ENCODE measurements at places on chromosomes 5 and 9. TPM values are rescaled to one million over a fixed set of nuclear protein-coding genes. Genes with fewer than 3 reads are reported as not detected.

DNA sequence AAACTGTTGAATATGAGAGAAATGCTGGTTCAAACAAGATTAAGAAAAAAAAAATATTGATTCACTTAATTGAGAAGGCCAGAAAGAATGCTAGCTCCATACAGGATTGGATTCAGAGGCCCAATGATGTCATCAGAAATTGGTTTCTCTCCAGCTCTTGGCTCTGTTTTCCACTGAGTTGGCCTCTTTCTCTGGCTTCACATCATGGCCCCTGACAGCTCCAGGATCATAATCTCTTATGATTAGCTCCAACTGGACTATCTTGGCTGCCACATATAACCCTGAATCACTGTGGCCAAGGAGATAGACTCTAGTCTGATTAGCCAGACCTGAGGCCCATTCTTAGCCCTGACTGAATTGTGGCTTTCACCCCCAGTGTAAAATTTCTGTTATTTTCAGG, 244.7 kb upstream of the GRAMD2B start:
- H3K27me3 ChIP-seq: no peaks in the 10 kb centered on the region
- H3K36me3 ChIP-seq: no peaks in the 10 kb centered on the region
- no peak overlapping the region for H3K27ac ChIP-seq
- no peaks in the 10 kb centered on the region for H3K4me1 ChIP-seq
- DNase-seq: no peak
- no peak overlapping the region for H3K4me3 ChIP-seq

GRCh38 chr9:110580850-110581249, 1.3 kb upstream of the SVEP1 start:
- H3K4me3 ChIP-seq: no peak overlapping the region
- peaks cover 62% of the 10 kb centered on the region for H3K27me3 ChIP-seq
- no peaks in the 10 kb centered on the region for H3K36me3 ChIP-seq
- peaks cover 6% of the 10 kb centered on the region for H3K4me1 ChIP-seq
- no peak for DNase-seq
- H3K27ac ChIP-seq: no peak overlapping the region

GRCh38 chr9:86452201-86452828, 98.1 kb upstream of the TUT7 start:
- no peak overlapping the region for H3K27ac ChIP-seq
- no peaks in the 10 kb centered on the region for H3K27me3 ChIP-seq
- H3K4me3 ChIP-seq: no peak overlapping the region

GRCh38 chr9:137945581-137945980, 68.0 kb downstream of the CACNA1B start:
- no peaks in the 10 kb centered on the region for H3K27me3 ChIP-seq
- no peaks in the 10 kb centered on the region for H3K36me3 ChIP-seq
- no peak overlapping the region for H3K27ac ChIP-seq
- DNase-seq: no peak

DNA sequence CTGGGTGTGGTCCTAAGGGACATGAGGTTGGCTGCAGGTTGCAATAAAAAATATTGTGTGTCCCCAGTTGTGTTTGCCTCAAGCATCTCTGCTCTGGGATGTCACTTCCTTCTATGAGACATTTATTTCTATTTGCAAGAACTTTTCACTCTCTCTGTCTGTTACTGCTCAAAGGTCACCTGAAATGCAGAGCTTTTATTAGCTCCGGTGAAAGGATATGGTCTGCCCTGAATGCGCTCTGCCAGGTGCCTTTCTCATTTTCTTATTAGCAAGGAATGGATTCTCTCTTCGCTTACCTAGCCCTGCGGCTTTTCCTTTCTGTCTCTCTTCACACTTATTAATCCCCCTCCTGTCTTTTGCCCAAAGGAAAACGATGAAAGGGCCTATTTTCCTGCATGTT, 526.1 kb downstream of the TMEM38B start:
- no peak overlapping the region for H3K4me3 ChIP-seq
- no peak overlapping the region for H3K27ac ChIP-seq
- H3K4me1 ChIP-seq: peaks cover 5% of the 10 kb centered on the region
- no peaks in the 10 kb centered on the region for H3K36me3 ChIP-seq
- no peak for DNase-seq
- H3K27me3 ChIP-seq: no peaks in the 10 kb centered on the region

Gene C8G
- 4.3 TPM for total RNA-seq

DNA sequence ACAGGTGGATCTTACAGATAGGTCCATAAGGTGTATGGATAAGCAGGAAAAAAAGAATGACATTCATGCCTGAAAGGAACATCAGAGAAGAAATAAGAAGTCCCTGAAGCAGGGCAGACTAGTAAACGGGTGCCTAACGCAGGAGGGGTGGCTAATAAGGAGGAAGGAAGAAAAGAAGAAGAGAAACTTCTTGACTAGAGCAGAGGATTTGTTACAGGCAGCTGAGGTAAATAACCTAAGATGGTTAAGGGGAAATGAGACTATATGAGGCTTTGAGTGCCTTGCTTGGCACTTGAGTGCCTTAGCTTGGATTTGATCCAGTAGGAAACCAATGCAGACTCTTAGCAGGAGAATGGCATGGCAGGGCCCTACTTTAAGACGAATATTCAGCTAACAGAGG, 313.5 kb upstream of the PDE4D start:
- no peak for DNase-seq
- no peak overlapping the region for H3K27ac ChIP-seq
- no peak overlapping the region for H3K4me3 ChIP-seq
- H3K4me1 ChIP-seq: no peaks in the 10 kb centered on the region
- H3K27me3 ChIP-seq: no peaks in the 10 kb centered on the region

DNA sequence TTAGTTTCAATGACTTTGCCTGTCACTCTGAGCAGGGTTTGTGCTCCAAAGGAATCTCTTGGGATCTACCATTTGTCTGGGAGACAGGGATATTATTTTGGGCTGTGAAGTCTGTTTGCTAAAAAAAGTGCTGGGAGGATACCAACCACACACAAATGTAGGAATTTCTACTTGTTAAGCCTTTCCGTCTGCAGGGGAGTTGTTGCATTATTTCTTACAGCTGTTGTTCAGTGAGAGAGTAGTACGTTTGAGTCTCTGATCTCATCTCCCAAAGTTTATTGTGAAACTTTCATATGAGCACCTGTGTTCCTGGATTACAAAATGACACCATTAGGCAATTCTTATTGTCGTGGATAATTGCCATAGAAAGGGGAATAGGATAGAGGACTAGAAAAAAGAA, 78.3 kb upstream of the SEMA6A start:
- H3K27ac ChIP-seq: no peak overlapping the region
- no peaks in the 10 kb centered on the region for H3K27me3 ChIP-seq
- H3K4me3 ChIP-seq: no peak overlapping the region
- no peaks in the 10 kb centered on the region for H3K4me1 ChIP-seq
- DNase-seq: no peak
